Stimulated activated CD8-positive, alpha-beta memory T cell treated with anti-CD3 and anti-CD28 coated beads, Interleukin-15, amount 100 ng/mL, for 24 hours (primary cell): ENCODE measurements at places on chromosomes 1 and 21.

DNA sequence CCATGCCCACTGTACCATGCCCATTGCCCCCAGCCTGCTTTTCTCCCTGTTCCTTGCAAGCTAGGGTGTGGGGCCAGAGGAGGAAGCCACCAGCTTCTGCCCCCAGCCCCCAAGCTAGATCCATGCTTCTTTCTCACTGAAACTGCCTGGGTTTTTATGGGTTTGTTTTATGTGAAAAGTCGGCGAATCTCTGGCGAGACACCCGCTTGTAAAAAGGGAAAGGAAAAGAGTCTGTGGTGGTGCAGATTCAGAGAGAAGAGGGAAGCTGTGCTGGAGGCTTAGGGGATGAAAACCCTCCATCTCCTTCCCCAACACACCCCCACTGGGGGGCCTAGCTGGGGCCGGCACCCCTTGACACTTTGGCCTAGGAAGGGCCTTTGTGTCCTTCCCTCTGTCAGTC lies 26.2 kb downstream of the GRHL3 start:
- DNase-seq, result no peak

GRCh38 chr1:92030656-92031107 lies 897 bp downstream of the EPHX4 start:
- no peak for DNase-seq

DNA sequence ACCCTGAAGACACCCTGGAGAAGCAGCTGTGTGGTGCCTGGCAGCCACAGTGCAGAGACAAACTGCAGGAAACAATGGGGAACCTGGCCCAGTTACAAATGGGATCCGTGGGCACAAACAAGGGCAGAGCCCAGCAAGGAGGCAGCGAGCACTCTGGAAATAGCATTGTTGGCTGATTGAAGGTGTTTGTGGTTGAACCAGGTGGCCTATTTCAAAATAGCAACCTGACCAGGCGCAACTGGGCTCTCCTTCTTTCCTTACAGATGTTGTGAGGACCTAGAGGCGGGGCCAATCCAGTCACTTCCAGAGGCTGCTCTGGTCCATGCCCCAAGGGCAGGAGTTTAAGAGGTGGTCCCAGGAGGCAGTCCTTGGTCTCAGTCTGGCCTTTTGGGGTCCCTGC lies 21.7 kb upstream of the ZBTB21 start:
- DNase-seq, result no peak

- DNase-seq, result no peak
Observed at GRCh38 chr1:204254031-204254661, 40.4 kb upstream of the GOLT1A start.

GRCh38 chr1:198677871-198678270 lies 39.0 kb downstream of the PTPRC start:
- DNase-seq, result no peak

- DNase-seq, result peak; percentile 3
Observed at GRCh38 chr1:214427871-214428277, 123.5 kb downstream of the PTPN14 start.

DNA sequence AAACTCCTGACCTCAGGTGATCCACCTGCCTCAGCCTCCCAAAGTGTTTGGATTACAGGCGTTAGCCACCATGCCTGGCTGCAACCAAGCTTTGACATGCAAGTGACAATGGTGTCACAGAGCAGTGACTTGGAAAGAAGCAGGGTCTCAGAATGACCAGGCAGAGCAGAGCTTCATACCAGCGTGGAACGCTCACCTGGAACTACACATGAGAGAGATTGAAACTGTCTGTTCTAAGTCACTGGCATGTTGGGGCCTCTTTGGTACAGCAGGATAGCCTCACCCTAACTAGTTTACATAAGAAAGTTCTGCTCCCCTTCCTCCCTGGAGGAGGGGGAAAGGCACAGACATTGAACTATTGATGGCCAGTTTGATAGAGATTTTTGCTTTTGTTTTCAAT lies 47.5 kb upstream of the ITPKB start:
- DNase-seq, result no peak

DNA sequence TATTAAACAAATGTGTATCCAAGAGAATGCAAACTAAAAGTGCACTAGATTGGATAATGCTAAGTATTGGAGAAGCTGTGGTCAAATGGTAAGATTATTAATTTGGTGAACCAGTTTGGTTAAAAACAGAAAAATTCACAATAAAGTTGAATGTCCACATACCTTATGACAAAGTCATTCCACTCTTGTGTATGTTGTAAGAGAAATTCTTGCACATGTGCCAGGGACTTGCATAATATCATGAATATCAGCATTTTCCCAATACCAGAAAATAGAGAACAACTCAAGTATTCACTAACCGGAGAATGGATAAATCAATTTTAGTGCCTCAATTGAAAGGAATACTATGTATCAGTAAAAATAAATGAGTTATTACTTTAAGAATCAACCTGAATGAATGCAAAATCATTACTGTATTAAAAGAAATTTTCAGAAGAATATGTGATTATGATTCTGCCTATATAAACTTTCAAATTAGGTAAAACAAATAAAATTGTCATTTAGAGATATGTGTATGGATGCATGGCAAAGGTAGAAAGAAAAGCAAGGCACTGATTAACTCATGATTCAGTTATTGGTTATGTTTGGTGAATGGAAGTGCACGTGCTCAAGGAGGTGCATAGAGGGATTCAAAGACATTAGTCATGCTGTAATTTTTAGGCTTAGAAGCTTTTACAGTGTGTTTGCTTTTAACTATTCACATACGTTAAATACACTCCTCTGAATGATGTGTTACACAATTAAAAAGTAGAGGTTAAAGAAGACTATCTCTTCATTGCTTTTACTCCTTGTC lies 217.4 kb upstream of the KCNK2 start:
- no peak for DNase-seq

DNA sequence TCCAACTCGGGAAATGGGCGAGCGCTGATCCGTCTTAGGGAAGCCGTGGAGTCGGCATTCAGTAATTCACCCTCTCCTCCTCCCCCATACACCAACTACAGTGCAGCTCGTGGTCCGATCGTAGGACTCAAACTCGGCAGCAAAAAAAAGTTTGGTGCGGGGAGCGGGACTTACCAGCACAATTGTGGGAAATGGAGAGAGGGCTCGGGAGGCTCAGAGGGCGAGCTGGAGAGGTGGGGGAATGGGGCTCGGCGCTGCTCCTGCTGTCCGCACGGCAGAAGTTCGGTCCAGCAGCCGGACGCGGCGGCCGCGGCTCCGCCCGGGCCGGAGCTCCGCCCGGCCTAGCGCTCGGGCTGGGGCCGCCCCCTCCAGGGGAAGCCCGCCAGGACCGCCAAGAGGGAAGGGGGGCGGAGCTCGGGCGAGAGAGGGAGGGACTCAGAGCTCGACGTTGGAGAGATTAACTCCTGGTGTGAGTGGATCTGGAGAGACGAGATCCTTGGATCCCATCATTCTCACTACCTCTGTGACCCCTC lies 676 bp upstream of the PIAS3 start:
- DNase-seq, result peak; percentile 55

- no peak for DNase-seq
Observed at GRCh38 chr1:168213349-168213748, 12.5 kb upstream of the SFT2D2 start.

GRCh38 chr1:54227091-54227602 lies 27.2 kb downstream of the MRPL37 start:
- no peak for DNase-seq

GRCh38 chr1:217078078-217078690 lies 355.0 kb upstream of the ESRRG start:
- DNase-seq, result no peak

DNA sequence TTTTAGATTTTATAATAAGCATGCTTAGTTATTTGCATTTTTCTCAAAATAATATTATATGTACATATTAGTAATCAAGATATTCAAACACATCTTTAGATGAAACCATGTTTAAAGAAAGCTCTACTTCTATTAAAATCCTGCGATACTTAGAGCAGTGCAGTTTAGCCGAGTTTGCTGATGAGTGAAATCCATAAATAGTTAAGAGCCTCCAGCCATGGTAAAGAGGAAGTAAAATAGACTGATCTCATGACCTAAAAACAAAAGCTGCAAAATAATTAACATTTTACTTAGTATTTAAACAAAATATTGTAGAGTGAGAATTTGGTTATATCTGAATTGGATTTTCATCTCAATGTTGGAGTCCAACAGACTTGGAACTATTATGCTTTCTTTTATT lies 147.4 kb upstream of the NRIP1 start:
- no peak for DNase-seq

- DNase-seq, result peak; percentile 43
Observed at GRCh38 chr1:92484472-92485380, 2.0 kb downstream of the GFI1 start.

- DNase-seq, result no peak
Observed at GRCh38 chr1:15692121-15692682, 8.1 kb downstream of the PLEKHM2 start.

- DNase-seq, result no peak
Observed at GRCh38 chr21:36587388-36587787, 107.5 kb upstream of the CLDN14 start.

DNA sequence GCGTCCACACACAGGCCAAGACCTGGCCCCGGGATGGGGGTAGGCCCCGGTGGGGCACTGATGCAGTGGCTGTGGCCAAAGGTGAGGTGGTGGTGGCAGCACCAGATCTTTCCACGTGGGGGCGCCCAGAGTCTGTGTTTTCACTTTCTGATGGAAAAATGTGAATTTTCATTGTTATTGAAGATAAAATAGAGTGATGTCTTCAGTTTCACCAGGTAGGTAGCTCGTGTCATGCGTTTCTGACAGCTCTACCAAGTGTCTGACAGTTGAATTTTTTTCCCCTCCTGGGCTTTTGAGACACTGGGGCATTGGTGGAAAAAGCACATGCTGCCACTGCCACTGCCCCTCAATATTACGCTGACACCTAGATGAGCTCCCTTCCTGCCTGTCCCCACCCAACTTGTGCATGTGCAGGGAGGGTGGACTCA lies 40.0 kb upstream of the MAGOH start:
- DNase-seq, result peak; percentile 45

- no peak for DNase-seq
Observed at GRCh38 chr1:91889717-91890459, 3.9 kb upstream of the TGFBR3 start.

- no peak for DNase-seq
Observed at GRCh38 chr1:233024199-233024598, 73.8 kb downstream of the NTPCR start.

GRCh38 chr1:53738205-53739108 lies 507 bp downstream of the GLIS1 start:
- no peak for DNase-seq

GRCh38 chr1:162175379-162176081 lies 106.0 kb downstream of the NOS1AP start:
- no peak for DNase-seq

DNA sequence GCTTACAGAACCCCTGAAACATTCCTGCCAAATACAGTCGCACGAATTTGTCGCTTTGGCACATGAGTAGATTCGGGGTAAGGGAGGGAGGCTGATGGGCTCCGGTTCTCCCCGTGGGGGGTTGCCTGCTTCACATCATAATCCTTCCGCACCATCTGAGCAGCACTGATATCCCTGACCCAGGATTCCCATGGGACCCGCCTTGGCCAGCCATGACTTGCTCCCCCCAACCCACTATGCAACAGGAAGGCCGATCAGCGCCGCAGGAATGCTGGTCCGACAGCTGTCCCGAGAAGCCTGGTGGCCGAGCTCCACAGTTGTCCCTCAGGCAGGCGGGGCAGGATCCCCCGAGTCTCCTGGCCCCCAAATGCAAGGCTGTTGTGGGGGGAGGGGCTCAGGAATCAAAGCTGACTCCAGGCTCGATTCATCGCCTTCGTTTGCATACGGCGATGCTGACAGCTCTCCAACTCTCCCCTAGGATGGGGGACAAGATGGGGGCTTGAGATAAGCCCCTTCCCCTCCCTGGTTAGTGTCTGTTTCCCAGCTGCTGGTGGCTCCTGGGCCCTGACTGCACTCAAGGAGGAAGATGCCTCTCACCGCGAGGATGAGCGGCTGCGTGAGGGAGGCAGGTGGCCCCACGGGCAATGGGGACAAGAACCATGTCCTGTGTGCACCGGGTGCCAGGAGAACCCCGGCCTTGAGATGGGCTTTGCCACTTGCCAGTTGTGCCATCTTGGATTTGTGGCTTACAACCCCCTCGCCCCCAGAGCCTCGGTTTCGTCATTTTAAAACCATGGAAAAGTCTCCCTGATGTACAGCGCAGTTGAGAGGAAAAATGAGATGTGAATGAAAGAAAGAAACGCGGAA lies 9.3 kb downstream of the DRAXIN start:
- no peak for DNase-seq

DNA sequence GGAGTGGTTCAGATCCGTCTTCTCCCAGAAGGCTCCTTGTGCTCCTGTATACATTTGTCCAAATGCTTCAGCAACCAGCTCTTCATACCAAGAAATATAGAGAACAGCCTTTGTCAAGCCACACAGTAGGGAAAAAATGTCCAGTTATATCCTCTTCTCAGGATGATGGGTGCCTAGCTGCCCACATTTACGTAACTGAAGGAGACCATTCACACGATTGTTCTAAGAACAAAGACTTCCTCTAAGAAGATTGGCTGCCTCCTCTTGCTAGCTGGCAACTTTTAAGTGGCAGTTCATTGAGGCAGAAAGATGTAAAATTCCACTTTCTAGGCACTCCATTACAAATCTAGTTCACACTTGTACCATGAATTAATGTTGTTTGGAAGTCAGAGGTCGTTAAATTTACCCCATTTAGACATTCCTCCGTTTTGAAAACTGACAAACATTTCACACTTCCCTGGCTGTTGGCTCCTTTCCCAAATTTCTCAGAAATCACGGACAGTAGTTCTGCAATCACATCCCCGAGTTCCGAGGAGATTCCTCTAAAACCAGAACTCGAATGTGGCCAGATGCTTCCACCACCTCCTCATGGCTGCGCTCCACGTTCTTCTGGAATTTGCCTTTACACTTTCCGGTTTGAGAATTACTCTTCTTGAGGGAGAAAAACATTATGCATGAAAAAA lies 45.6 kb upstream of the CSF1 start:
- no peak for DNase-seq

- no peak for DNase-seq
Observed at GRCh38 chr1:169259816-169260215, 107.8 kb downstream of the NME7 start.

- no peak for DNase-seq
Observed at GRCh38 chr1:236515443-236515958, 8.3 kb upstream of the LGALS8 start.

- DNase-seq, result no peak
Observed at GRCh38 chr1:56933606-56934005, 32.2 kb downstream of the C8B start.

- DNase-seq, result no peak
Observed at GRCh38 chr1:203360547-203361185, 9.7 kb upstream of the FMOD start.

DNA sequence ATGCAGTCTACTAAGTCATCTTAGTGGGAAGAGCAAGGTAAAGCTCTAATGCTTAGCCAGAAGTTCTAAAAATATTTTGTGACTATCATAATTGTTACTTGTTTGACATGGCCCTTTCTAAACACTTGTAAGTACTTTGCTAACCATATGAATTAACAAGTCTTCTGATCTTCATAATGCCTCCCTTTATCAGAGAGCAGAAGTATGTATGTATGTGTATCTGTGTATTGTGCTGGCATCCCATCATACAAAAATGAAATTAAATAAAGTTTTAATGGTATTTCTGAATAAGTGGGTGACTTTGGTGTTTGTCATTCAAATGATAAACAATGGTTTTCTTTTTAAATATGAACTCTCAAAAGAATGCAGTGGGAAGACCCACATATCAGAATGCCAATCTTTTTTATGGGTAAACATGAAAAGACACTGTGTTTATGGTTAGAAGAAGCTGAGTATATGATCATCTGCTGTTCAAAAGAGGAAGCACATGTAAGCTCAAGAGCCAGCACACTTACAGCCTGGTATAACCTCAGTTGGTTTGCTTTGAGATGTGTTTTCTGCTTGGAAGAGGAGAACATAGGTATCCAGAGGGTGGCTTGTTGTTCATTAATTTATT lies 159.6 kb downstream of the CLEC20A start:
- DNase-seq, result no peak
